LNCaP clone FGC (cell line): ENCODE measurements at places on chromosomes 2 and 18.

GRCh38 chr2:226467633-226468032 is 332.0 kb downstream of the IRS1 start:
- DNase-seq = no peak

DNA sequence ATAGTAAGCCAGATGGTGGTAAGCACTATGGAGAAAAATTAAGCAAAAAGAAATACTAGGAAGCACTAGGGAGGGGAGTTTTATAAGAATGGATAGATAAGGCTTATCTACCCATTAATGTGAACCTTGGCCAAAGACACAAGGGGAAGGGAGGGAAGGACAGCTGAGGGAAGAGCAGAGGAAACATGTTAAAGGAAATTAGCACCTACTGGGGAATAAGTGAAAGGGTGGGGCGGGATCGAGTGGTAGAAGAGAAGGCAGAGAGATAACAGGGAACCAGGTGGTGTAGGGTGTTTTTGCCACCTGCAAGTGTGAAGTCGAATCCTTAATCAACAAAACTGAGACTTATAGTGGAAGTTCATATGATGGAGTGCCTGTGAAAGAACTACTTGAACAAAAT is 1.7 kb downstream of the UNC80 start:
- DNase-seq = no peak

DNA sequence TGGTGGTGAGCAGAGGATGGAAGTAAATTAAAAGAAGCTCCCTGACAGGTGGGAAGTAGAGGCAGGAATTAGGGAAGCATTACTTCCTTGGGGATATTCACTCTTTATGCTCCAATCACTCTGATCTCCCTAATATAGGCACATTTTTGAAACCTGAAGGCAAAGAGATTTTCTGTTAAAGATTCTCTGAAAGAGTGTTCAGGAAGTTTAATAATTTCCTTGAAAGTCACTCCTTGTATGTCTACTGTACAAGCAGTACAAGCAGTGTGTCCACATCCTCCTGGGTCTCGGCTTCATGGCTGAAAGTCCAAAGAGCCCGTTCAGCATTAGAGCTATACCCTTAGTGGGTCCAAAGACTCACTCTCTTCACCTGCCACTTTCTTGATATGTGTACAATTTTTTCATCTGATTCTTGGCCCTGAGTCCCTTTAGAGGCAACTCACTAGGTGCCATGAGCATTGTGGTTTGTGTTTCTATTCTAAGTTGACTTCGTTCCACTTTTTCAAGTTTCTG is 60.2 kb downstream of the AAK1 start:
- no peak for DNase-seq

GRCh38 chr18:49531678-49532153 is 30.1 kb upstream of the LIPG start:
- DNase-seq = no peak

DNA sequence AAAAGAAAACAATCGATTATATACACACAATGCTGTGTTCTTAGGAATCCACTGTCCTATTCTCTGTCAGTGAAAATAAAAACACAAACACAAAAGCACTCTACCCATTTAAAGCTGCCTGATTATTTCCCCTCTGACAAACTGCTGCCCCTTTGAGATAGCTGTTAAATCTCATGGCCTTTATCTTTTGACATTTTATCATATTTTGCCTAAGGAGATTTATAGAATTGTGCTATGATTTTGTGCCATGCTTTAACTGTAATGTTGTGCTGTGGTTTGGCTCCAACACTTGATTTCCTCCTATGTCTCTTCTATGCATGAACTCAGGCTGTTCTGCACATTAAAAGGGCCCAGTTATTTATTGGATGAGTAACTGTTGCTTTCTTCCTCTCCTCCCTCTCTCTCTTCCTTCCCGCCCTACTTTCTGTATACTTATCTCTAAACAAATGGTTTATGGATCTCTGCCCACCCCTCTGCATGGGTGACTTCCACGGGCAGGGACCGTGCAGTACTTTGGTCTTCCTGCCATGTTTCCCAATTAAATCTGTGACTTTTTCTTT is 1096.6 kb downstream of the TSN start:
- DNase-seq = no peak

GRCh38 chr2:133346654-133347053 is 221.6 kb downstream of the NCKAP5 start:
- DNase-seq = no peak

DNA sequence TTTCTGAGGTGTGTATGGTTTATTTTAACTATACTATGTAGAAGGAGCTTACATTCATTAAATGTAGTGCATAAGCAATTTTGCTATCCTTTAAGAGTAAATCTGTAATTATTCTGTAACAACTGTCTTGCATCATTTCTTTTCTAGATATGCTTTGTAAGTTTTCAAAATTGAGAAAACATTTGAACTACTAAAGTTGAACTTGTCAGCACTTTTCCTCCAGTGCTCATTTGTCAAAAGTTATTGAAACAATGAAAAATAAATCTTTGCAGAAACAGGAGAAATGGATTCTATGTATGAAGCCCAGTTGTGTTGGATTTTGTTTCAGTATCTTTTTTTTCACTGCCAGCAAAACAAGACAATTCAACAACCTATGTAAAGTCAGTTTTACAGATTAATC is 14.5 kb upstream of the ZNF385B start:
- no peak for DNase-seq

GRCh38 chr2:55231546-55232083 is 478 bp downstream of the CLHC1 start:
- no peak for DNase-seq

DNA sequence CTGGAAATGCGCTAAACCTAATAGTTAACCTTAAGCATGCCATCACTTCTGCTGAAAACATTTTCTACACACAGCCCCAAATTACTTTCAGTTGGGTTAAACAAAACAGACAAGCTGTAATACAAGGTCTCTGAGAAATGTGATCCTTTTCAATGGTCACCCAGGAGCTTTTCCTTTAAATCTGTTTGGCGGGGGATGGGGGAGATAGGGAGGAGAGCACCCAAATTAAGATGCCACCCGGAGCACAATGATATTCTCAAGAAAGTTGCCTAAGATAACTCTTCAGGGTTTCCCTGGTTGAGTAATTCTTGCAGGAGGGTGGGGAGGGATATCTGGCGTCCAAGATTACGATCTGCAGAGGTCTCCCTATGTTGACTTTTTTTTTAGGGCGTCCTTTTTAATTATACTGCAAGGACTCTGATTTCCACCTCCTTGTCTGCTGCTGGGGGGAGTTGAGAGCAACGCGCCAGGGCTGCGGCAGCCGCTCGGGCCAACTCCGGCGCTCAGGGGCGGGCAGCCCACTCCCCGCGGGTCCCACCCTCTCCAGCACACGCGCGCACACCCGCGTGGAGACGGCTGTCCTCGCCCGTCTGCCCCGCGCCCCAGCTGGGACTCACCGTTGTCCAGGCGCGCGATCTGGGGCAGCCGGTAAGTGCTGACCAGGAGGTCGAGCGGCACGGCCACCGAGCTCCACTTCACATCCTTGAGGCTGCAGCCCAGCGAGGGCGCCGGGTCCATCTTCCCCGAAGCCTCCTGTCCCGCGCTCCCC is 807 bp downstream of the GAREM1 start:
- DNase-seq = no peak

GRCh38 chr2:196263181-196263747 is 91.9 kb upstream of the STK17B start:
- no peak for DNase-seq

DNA sequence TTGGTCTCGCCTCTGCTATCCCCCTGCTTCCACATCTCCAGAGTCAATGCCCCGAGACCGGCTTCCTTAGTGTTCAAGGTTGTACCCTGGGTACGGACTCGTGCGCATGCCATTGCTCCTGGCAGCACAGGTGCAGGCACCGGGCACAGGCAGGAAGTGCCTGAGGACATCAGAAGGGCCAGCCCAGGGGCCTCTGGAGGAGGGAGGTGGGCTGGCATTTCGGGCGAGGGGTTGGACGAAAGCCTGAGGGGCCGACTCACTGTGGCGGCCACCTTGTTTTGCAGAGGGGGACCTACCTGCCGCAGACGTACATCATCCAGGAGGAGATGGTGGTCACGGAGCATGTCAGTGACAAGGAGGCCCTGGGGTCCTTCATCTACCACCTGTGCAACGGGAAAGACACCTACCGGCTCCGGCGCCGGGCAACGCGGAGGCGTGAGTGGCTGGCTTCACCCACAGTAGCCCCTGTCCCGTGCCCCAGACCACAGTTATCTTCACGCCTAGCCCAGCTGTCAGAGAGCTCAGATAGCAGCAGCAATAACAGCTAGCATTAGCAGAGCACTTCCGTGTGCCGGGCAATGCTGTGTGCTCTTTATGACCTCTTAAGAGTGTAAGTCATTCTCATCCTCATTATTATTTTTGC is 12.5 kb downstream of the ITM2C start:
- DNase-seq = no peak

GRCh38 chr2:38032946-38033345 is 43.0 kb downstream of the CYP1B1 start:
- no peak for DNase-seq

- DNase-seq = peak; percentile 28
These were observed 41.1 kb downstream of the MYO7B start for GRCh38 chr2:127576433-127577207.

DNA sequence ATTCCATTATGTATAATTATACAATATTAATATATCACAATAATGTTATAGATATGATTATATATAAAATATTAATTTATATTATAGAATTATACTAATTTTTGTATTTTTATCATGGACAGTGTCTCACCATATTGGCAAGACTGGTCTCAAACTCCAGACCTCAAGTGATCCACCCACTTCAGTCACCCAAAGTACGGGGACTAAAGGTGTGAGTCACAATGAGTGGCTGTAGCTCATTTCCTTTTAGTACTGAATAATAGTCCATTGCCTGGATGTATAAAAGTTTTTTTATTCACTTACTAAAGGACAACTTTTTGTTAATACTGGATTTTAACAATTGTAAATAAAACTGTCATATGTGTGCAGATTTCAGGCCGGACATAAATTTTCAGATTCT is 417.6 kb upstream of the LINC00305 start:
- DNase-seq = no peak
